K562 (cell line): ENCODE measurements at places on chromosomes 11 and 22. TPM values are rescaled to one million over a fixed set of nuclear protein-coding genes. Genes with fewer than 3 reads are reported as not detected.

DNA sequence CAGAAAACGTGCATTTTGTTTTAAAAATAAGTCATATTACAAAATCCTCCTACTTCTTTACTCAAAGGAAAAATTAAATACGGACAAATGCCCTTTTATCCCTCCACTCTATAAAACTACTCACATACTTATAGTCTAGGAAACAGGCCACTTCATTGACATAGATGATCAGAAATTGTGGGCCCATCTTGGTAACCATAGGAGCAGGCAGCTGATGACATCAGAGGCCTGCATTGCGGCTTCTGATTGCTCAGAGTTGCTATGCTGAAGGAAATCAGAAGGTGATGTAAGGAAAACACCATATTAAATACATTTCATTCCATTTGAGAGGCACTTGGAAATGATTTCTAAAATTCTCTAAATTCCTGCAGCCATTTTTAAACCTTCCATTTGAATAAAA is 27.0 kb downstream of the FAM76B start:
- no peak for DNase-seq

DNA sequence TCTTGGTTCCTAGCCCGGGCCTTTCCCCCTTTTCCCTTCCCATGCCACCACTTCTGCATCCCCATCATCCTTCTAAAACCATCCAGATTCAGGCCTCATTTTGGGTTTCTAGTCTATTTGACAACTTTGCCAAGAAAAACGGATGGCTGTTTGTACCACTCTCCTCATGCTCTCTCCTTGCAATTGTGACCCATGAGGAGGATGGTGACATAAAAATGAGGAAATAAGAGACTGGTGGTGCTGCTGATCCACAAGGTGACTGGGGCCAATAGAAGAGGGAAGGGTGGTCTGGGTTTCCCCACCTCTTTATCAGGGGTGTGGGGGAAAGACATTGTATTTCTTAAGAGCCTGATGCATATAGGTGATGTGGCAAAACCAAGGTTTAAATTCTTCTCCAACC is 1.0 kb downstream of the MS4A4A start:
- DNase-seq, result no peak

GRCh38 chr11:13215149-13215548 is 62.4 kb upstream of the BMAL1 start:
- no peak for DNase-seq

FGF19 gene
- polyA plus RNA-seq, result not detected in 2 replicates

IGSF9B gene
- not detected in 2 replicates for polyA plus RNA-seq

AIFM3 gene
- polyA plus RNA-seq, result 0.15 TPM in 1 of 2 replicates, not detected in the other

GRCh38 chr11:114077482-114078305 is 18.2 kb downstream of the ZBTB16 start:
- DNase-seq, result no peak

PDGFB gene
- polyA plus RNA-seq, result 0.50 and 0.56 TPM in 2 replicates

DNA sequence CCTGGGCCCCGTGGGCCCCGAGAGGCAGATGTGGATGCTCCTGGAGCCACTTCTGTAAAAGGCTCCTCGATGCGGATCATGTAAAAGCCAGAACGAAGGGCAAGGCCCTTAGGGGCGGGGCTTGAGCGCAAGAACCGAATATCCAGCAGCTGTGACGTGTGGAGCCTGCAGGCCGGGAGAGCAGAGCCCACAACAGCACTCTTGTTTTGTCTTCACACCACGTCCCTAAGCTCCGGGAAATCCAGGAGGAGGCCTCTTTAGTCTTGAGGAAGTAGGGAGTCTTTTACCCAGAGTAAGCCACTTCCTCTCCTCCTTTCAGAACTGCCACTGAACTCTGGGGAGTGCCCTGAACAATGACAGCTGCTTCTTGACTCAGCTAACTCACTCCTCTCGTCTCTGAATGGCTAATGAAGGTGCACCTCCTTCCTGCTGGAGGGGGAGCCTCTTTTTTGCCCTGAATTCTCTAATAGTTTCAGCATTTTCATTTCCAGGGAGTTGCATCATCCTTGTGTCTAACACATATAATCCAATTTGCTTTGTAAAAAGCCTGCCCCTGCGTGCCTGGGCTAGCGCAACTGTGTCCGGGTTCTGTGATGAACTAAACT is 12.5 kb downstream of the L3MBTL2 start:
- no peak for DNase-seq

DNA sequence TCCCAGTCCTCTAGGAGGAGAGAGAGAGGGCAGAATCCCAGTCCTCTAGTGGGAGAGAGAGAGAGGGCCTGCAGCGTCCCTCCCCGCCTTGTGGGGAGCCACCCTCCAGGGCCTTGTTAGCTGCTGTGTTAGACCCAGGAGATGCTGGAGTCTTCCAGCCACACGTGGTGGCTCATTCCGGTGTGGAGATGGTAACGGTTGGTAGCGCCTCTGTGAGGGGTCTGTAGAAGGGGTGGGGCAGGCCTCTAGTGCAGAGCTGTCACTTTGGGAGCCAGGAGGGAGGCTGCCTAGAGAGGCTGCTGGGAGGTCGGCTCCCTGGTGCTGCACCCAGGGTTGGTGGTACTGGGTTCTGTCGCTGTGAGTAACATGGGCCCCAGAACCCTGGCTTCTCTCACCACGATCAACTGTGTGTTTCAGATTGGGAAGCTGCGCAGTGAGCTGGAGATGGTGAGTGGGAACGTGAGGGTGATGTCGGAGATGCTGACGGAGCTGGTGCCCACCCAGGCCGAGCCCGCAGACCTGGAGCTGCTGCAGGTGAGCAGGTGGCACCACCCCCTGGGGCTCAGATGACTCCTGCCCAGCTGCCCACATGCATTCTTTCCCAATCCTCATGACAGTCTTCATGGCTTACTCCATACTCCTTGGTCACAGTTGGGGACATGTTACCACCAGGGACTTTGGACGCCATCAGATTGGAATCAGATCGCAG is 27.3 kb downstream of the TOM1 start:
- no peak for DNase-seq

GRCh38 chr11:132343445-132344175 is 973.2 kb downstream of the NTM start:
- DNase-seq, result no peak

DNA sequence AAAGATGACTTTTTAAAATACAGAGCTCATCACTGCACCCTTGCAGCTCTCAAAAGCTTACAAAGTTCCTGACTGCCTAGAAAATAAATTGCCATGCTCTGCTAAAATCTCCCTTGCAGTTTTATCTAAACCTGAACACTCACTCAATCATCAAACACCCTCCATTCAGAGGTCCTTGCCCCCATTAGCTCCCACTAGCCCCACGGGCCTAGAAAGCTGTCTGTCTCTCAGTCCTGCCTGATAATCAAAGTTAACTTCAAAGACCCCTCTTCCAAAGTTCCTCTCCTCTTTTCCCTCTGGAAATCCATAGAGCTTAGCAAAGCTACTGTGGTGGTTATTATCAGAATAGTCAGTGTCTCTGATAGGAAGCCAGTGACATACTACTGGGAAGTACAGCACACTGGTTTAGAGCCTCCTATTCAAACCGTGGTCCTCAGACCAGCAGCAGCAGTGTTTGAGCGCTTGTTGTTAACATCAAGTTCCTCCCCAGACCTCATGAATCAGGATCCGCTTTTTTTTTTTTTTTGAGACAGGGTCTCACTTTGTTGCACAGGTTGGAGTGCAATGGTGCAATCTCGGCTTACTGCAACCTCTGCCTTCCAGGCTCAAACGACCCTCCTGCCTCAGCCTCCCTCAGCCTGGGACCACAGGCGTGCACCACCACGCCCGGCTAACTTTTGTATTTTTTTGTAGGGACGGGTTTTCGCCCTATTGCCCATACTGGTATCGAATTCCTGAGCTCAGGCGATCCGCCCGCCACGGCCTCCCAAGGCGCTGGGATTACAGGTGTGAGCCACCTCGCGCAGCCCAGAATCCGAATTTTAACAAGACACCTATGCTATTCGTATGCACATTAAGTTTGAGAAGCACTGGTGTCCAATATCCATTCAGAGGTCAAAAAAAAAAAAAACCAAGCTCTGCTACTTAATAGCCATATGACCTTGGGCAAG is 1.2 kb downstream of the NDUFC2 start:
- DNase-seq, result no peak

SCN3B gene
- 0.15 TPM in 1 of 2 replicates, not detected in the other for polyA plus RNA-seq

DNA sequence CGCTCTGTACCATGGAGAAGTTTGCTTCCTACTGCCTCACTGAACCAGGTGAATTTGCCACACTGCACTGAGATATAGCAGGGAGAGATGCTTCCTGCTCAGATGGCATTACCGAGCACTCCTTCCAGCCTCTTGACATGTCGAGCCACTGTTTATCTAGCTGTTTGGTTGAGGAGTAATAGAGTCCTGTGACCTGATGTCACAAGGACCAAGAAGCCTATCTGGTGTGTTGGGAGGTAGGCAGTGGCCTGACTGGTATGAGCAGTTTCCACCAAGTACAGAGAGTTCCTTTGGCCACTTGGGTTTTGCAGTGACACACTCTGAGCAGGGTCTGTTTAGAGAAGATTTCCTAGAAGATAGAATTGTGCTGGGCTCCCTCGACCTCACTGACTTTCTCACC is 5.2 kb downstream of the ACAD8 start:
- DNase-seq, result no peak

DNA sequence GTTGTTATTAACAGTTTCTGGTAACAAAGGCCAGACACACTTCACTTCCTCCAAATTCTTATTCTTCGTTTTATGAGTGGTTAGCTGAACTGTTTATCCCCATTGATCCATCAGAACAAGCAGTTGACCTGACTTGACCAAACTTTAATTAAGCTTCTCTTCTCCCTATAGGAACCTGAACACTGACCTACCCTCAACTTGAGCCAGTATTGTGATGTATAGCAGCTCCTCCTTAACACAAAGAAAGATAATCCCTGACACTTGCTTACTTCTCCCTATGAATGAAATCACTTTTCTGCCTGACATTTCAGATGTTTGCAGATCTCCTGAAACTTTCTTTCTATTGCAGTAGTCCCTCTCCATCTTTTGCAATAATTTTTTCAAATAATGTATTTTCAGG is 41.9 kb downstream of the ANO5 start:
- DNase-seq, result no peak

DNA sequence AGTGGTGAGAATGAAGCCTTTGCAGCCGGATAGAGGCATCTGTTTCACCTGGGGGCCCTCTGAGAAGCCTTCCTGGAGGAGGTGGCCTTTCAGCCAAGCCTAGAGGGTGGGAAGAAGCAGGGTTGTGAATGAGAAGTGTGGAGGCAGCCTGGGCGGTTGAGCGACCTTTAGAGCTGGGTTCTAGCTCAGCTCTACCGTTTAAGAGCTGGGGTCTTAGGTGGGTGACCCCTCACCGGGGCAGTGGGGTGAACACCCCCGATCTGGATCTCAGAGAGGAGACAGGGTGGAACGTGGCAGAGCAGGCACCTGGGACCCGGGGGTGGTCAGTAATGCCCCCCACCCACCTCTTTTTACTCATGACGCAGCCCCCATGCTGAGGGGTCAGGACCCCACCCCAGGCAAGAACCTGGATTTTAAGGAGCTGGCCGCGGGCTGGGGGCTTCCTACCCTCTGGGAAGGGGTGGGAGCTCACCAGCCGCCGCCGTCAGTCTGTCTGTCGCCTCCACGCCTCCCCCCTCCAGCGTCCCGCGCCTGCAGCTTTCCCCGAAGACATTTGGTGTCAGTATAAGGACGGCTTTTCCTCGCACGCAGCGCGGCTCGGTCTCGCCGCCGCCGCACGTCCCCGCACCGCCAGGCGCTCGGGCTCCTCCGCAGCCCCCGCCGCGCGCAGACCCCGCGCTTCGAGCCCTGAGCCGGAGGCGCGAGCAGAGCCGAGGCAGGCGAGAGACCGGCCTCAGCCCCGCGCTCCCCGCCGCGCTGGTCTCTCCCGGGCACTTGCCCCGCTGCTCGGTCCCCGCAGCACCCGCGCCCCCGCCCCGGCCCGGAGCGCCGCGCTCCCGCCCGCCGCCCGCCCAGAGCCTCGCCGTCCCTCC is 13.3 kb upstream of the CACNA1I start:
- peak; percentile 44 for DNase-seq

DDT gene
- polyA plus RNA-seq, result 209 and 281 TPM in 2 replicates

DNA sequence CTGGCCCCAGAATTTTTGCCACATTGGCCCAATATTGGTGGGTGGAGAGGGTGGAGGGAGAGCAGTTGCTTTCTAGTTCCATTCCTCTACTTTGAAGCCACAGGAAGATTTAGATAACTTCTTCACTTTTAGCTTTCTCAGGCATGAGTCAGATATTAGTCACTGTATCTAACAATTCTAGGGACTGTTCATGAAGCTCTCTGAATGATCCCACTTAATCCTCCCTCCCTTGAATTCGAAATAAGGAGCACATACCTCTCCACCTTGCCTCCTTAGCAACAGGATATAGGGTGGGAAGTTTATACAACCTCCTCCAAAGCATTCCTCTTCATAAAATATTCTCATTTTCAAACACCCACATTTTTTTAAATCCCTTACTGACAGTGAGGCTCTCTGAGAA is 13.5 kb downstream of the FSHB start:
- DNase-seq, result no peak

DNA sequence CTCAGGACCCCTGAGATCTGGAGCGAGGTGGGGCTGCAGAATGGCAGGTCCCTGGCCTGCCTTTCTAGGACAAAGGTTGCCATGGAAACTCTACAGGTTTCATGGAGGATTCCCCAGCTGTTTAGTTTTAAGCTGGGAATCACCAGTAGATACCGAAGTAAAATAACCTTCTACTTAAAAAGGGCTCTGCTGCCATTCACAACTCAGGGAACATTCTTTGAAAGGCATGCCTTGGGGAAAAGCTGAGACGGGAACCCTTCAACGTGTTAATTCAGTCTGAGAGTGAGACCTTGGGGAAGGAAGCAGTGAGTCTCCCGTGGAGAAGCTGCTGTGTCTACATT is 493.3 kb downstream of the BRD1 start:
- no peak for DNase-seq

LDHAL6A gene
- polyA plus RNA-seq, result not detected in 2 replicates

GRCh38 chr22:30869667-30870395 is 98.7 kb downstream of the MORC2 start:
- DNase-seq, result no peak

DNA sequence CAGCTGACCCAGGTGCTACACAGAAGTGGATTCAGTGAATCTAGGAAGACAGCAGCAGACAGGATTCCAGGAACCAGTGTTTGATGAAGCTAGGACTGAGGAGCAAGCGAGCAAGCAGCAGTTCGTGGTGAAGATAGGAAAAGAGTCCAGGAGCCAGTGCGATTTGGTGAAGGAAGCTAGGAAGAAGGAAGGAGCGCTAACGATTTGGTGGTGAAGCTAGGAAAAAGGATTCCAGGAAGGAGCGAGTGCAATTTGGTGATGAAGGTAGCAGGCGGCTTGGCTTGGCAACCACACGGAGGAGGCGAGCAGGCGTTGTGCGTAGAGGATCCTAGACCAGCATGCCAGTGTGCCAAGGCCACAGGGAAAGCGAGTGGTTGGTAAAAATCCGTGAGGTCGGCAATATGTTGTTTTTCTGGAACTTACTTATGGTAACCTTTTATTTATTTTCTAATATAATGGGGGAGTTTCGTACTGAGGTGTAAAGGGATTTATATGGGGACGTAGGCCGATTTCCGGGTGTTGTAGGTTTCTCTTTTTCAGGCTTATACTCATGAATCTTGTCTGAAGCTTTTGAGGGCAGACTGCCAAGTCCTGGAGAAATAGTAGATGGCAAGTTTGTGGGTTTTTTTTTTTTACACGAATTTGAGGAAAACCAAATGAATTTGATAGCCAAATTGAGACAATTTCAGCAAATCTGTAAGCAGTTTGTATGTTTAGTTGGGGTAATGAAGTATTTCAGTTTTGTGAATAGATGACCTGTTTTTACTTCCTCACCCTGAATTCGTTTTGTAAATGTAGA is 1.7 kb downstream of the MALAT1 start:
- peak; percentile 9 for DNase-seq

FDX1 gene
- polyA plus RNA-seq, result 9.7 and 10.7 TPM in 2 replicates
